ENCODE measurements at places on chromosomes 6 and 20.
A peak's percentile ranks its signal among the peaks of the same experiment; 100 is the strongest.

DNA sequence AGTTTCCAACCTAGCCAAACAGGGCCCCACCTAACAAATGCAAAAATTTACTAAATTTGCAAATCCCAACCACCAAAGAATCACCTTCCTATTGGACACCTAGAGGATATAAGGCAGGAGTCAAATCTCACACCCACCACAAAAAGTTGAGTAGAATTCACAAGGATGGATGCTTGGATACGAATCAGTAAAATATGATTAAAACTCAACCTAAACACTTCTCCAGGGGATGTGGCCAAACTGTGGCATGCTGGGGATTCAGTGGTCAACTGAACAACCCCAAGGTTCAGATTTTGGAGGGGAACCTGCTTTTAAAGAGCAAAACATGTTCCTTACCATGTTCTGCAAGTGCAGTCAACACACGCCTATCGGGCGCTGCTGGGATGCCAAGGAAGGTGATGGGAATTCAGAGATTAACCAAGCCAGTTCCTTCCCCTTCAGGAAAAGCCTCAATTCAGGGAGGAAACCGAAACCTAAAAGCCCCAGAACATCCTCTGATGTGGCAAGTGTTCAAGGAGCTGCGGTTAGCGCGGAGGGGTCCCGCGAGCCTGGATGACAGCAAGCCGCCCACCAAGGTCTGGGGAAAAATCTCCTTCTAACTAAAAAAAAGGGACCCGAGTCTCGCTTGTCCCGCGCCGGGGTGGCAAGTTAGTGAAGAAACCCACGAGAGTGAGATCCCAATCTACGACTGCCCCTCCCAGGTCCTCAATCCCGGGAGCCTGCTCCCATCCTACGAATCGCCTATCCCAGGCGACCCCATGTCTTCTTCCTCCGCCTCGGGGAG is 902 bp downstream of the SAMHD1 start:
- DNase-seq = no peak

GRCh38 chr6:37793067-37793466 is 26.5 kb upstream of the ZFAND3 start:
- no peak for DNase-seq

DNA sequence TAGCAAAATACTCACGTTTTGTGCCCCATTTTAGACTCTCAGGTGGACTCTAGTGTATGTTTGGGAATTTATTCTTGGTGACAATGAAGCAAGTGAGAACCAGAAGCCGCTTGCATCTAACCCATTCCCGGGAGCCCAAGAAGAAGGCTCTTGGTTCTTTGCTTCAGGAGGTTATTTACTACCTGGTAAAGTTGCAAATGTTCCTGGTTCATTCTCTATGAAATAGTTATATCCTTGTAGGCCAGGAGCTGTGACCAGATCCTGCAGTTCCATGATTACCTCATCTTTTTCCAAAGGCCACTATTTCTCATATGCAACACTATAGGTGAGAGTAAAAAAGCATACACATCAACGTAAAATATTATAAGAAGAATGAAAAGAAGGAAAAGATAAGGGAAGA is 60.9 kb upstream of the FABP7 start:
- DNase-seq = no peak

- no peak for DNase-seq
Measured at GRCh38 chr20:24950836-24951525, 1.9 kb downstream of the CST7 start.

DNA sequence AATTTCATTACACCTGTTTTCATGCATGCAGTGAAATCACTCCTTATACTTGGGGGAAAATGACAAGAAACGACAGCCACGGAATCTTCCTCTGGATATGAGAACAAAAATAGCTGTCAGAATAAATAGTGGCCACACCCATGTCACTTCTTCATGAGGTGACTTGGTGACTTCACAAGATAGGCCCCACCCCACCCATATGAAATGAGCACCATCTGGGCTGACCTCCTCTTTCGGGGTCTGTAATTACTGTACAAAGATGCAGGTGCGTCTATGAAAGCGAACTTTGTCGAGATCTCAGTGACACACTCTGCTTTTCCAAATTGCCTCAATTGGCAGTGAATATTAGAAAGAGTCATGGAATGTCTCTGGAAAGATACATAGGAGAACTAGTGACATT is 184.2 kb upstream of the CCN2 start:
- no peak for DNase-seq

- DNase-seq = no peak
Measured at GRCh38 chr6:85772641-85773040, 130.0 kb upstream of the SYNCRIP start.

DNA sequence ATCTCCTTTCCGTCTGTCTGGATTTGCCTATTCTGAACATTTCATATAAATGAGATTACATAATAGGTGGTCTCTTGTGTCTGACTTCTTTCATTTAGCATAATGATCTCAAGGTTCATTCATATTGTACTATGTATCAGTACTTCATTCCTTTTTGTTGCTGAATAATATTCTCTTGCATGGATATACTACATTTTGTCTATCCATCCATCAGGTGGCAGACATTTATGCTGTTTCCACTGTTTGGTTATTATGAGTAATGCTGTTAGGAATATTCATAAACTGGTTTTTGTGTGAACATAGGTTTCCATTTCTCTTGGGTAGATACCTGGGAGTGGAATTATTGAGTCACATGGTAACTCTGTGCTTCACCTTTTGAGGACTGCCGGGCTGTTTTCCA is 148.2 kb upstream of the PMEPA1 start:
- DNase-seq = no peak

GRCh38 chr20:46129955-46130481 is 11.9 kb downstream of the CD40 start:
- DNase-seq = no peak

- DNase-seq = no peak
Measured at GRCh38 chr6:138610816-138611215, 111.5 kb upstream of the NHSL1 start.

DNA sequence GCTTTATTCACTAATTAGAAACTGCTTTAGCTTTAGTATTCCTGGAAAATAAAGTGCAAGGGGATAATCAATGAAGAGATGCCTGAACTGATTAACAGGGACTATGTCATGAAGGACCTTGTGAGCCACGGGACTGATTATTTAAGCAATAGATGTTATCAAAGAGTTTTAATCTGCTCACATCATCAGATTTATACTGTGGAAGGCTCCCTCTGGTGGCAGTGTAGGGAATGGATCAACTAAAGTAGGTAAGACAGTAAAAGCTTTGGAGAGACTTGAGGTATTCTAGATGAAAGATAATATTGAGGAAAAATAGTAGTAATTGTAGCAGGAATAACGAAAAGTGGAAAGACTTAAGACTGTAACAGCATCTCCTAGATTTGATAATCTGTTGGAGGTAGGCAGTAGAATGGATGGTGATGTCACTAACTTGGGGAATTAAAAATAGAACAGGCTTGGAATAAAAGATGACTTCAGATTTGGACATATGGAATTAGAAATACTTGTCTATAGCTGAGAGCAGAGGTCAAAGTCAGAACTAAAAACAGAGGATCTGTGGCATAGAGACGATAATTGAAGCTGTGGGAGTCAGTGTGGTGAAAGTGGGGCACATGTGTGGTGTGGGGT is 80.3 kb upstream of the HTR1E start:
- peak; percentile 9 for DNase-seq

DNA sequence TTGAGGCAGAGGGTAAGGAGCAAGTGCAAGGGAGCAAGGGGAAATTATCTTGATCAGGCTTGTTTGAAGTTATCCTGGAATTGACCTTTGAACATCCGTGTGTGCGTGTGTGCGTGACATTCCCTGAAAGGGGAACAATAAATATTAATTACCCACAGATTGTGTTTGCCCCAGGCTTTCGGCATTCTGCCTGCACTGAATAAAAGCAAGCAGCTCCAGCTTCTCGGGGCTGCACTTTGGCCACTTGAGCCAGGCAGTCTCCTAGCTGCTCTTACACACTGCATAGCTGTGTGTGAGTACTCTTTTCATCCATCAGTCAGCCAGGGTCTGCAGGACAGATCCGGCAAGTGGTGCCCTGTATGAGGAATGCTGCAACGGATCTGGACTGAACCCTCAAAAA is 107.7 kb upstream of the BTN3A2 start:
- DNase-seq = no peak

DNA sequence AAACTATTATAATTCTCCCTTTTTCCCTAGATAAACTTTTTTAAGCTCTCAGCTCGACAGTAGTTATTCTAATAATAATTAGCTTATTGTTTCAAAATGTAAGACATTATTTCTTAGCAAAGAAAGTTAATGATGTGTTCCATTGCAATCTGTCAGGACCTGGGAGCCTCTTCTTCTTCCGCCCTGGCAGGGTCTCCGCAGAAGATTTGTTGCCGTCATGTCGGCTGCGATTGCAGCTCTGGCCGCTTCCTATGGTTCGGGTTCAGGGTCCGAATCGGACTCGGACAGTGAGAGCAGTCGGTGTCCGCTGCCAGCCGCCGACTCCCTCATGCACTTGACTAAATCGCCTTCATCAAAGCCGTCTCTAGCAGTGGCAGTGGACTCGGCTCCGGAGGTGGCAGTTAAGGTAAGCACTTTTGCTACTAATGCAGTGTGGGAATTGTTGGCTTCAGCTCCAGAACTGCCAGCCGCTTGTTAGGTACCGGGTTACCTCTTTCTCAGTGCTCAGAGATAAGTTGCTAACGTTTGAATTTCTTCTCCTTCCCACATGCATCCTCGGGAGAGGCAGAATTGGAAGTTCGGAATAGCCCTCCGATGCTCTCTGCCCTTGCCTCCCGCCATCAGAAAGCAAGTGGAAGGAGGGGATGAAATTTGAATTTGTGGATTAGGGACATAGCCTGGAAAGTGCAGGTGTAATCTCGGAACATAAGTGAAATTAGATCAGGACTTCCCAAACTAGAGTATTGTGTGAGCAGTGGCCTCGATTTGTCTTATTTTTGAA is at the start of gene CDC40:
CDC40 (plus strand) TSS at position 200 of the 781 bp plus-strand sequence; CDS start at position 218, 18 bp downstream.
- no peak for DNase-seq

DNA sequence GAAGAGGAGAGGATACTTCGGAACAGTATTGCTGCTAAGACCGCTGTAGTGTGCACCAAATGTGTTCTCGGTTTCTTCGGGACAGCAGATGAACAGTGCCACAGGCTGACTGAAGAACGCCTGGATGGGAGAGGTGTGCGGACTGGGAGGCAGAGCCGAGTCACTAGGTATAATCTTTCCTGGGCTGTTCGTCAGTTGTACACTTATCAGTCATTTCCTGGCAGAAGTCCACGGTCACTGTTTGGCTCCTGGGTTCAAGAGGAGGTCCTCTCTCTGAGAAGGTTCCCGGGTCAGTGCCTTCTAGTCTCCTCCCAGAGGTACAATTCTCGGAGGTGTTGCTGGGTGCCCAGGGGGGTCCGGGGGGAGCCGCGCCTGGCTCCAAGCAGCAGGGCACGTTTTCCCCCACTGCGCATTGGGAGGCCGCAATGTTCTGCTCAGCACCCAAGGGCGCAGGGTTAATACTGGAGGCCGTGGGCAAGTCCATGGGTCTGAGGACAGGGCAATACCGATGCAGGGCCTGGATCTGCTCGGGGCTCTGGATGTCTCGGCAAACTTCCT is 38.1 kb downstream of the GJA10 start:
- DNase-seq = no peak

DNA sequence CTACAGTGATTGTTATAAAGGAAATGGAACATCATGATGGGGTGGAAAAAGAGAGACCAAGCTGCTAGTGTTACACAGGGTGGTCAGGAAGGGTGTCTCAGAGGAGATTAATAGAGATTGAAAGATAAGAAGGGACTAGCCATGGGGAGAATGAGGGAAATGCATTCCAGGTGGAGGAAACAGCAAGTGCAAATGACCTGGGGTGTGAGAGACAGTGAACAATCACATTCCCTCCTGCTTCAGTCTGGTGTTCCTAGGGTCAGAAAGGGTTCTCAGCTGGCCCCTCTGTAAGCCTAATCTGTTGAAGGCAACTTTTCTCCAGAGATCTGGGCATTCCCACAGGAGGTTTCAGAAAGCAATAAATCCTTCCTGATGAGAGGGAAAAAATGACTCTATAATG is 3.6 kb upstream of the KCNB1 start:
- no peak for DNase-seq

GRCh38 chr6:56222499-56222898 is 24.9 kb downstream of the COL21A1 start:
- no peak for DNase-seq

GRCh38 chr6:54959820-54960219 is 113.2 kb downstream of the FAM83B start:
- no peak for DNase-seq

GRCh38 chr6:16200321-16200883 is 38.0 kb upstream of the GMPR start:
- no peak for DNase-seq

DNA sequence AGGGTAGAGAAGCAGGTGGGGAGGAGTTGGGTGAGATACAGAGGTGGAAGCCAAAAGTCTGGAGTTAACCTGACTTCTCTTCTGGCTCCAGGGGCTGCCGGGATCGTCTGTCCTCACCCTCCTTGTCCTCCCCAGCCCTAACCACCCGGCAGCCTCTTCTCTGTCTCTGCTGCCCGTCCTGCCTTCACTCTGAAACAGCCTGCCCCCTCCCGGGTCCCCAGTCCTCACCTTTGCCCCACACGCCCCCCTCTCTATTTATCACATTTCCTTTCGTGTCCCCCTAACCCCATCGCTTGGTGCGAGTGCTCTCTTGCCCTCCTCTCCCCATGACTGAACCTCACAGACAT is 5.7 kb downstream of the RING1 start:
- no peak for DNase-seq

GRCh38 chr20:43446361-43446879 is 11.3 kb upstream of the SRSF6 start:
- no peak for DNase-seq

DNA sequence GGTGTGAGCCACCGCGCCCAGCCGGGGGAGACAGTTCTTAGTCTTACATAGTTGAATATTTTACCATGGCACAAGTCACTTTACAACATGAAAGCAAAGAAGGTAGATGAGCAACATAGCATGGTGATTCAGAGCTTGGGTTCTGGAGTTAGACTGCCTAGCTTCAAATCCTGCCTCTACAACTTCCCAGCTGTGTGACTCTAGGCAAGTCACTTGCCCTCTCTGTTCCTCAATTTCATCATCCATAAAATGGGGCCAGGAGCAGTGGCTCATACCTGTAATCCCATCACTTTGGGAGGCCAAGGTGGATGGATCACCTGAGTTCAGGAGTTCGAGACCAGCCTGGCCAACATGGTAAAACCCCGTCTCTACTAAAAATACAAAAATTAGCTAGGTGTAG is 26.3 kb downstream of the HCK start:
- DNase-seq = no peak

DNA sequence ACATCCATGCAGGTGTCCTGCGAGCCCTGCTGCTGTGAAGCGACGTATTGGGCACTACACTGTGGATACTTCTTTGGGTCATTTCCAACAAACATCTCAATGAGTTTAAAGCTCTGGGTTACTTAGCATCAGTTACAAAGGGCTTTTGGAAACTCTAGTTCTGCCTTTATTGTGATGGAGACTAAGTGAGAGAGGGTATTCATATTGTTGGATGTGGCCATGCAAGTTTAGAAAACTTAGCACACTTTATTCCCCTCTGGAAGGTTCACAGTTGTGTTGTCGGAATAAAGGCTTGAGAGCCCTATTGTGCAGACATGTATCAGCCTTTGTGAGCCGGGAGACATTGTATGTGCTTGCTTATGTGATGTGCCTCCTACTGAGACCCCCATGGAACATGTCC is 22.1 kb downstream of the DUSP22 start:
- no peak for DNase-seq

DNA sequence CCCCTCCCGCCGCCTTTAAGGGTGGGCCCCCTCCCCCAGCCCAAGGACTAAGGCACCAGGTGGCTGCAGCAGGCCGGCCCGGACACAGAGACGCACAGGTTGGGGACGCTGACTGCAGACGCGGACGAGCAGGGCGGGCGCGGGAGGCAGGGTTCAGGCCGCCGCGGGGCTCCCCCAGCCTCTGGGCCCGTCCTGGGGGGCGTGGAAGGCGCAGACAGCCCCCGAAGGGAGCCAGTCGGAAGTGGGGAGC is 9.3 kb downstream of the DUSP15 start:
- no peak for DNase-seq

Measured in smooth muscle cell of the brain vasculature (primary cell).